ENCODE measurements at places on chromosomes 7 and 10.

DNA sequence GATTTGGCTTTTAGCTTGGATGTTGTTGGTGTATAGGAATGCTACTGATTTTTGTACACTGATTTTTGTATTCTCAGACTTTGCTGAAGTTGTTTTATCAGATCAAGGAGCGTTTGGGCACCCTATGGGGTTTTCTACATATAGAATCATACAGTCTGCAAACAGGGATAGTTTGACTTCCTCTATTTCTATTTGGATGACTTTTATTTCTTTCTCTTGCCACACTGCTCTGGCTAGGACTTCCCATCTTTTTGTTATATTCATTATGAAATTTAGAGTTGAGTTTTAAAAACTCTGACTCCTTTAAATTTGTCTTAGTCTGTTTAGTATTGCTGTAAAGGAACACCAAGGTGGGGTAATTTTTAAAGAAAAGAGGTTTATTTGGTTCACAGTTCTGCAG, 4.7 kb downstream of the ZNF786 start:
- no peak for DNase-seq

DNA sequence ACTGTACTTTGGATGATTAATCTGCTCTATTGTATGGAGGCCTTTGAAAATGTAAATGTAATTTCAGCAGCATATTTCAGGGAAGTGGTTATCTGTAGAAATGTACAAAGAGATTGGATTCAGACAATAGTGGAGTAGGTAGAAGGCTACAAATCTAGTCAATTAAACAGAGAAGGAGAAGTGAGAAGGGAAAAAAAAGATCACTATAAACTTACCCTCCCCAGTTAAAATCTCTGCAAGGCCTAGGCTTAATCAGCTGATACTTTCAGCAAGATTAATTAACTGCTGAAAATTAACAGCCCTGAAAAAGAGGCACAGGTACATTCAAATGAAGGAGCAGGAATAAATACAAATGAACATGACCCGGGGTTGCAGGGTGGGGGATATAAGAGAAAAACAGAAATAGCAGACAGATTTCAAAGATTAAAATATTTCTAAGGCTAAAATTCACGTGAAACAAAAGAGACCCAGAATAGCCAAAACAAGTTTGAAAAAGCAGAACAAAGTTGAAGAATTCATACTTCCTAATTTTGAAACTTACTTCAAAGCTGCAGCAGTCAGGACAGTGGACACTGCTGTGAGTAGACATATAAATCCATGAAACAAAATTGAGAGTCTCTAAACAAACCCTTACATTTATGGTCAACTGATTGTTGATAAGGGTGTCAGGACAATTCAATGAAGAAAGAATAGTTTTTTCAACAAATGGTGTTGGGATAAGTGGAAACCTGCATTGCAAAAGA, 96.0 kb downstream of the NRCAM start:
- DNase-seq = no peak

DNA sequence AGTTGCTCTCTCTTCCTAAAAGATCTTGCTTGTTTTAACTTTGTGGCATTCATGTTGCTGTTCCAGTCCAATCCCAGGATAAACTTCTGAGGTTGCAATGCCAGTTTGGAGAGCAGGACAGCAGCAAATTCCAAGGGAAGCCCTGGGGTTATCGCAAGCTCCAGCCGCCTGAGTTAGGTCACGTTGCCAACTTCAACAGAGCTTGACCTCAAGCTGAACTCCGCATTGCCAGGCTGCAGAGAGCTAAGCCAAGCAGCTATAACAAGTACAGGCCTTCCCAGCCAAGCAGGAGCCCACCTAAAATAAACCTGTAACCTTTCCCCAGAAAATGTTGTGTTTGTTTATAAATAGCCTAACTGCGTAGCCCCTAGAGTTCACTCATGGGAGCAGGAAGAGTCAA, 138.9 kb upstream of the LYZL1 start:
- DNase-seq = peak; percentile 17

GRCh38 chr7:73721377-73721817, 1.9 kb upstream of the STX1A start:
- DNase-seq = no peak

- DNase-seq = peak; percentile 64
Measured at GRCh38 chr7:140060788-140061606, 1.8 kb downstream of the PARP12 start.

DNA sequence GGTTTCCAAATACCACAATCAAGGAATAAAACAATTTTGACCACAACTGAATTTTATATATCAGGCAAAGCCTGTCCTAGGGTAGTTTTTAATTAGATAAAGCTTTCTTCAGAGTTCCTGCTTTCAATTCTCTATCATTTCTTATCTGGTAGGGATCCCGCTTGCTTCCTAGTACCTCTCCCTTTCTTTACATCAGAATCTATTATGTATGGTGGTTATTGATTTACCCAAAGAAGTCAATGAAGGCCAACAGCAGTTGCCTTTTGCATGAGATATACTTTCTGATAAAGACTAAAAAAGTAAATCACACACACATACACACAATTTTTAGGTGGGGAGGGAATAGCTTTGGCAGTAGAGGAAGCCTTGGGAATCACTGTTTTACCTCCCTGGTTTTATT, 70.7 kb downstream of the HDAC9 start:
- no peak for DNase-seq
